ENCODE measurements at places on chromosomes 2 and 18.

DNA sequence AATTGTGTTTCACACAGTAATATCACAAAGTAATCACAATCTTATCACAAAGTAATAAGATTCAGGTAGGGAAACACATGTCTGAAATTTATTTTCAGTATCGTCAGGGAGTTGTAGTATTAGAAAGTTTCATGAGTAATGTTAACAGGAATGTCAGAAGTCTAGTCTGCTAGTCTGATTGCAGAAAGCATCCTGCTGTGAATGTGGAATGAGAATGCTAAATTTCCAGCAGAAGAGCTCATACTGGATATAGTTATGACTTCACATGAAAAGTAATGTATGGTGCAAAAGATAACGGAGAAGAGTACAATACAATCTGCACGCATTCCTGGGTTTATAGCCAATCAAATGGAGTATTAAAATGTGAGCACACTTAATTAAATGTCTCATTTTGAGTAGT, 494.7 kb upstream of the SETBP1 start:
- no peak for DNase-seq

GRCh38 chr18:25929787-25930186, 160.6 kb downstream of the SS18 start:
- no peak for DNase-seq

DNA sequence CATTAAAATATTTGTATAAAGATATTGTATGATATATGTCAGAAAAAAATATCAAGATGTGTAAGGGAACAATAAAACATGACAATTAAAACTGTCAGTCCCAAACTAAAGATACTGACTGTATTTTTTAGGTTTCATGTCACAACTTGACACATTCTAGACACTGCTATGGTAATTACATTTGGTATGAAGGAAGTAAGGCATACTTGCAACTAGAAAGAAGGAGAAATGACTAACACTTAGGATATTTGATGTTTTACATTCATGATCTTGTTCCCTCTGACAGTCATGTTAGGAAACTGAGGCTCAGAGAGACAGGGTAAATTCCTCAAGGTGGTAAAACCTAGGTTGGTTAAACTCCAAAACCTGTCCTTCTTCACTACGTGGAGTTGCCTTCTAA, 68.3 kb downstream of the TMEFF2 start:
- DNase-seq, result no peak

DNA sequence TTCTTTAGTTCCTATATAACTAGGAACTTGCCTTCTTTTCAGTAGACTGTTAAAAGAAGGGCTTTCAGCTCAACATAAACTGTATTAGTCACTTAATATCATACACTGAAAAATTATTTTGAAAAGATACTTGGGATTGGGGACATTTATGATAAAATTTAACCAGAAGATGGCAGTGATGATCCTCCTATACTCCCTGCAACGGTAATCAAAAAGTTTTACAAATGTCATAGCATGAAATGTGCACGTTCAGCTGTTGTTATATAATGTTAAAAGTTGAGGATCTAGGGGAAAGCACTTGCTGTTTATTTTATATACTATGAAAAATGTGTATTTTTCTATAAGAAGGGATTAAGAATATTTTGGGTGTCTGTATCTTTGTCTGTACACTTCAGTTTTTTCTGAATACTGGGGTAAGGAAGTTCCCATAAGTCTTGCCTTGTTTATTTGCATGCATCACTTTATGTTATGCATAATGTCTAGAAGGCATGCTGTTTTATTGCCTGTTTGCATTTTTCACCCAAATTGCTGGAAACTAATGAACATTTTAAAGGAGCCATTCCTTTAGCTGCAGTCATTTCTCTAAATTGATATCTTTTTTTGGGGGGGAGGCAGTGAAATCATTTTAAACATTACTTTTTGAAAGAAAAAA, 19.0 kb downstream of the DYNC1I2 start:
- DNase-seq, result no peak

- peak; percentile 11 for DNase-seq
Observed at GRCh38 chr2:158894078-158894477, 74.4 kb upstream of the TANC1 start.

GRCh38 chr2:12733846-12734245, 17.1 kb downstream of the TRIB2 start:
- DNase-seq, result no peak

GRCh38 chr2:4077017-4077416, 373.6 kb downstream of the DCDC2C start:
- DNase-seq, result no peak

- DNase-seq, result no peak
Observed at GRCh38 chr18:10453806-10454680, at the start of gene APCDD1. APCDD1 (plus strand) TSS chr18:10454635; CDS start chr18:10454982, 347 bp downstream.

- no peak for DNase-seq
Observed at GRCh38 chr2:81576713-81577112, 1272.2 kb upstream of the LRRTM1 start.

DNA sequence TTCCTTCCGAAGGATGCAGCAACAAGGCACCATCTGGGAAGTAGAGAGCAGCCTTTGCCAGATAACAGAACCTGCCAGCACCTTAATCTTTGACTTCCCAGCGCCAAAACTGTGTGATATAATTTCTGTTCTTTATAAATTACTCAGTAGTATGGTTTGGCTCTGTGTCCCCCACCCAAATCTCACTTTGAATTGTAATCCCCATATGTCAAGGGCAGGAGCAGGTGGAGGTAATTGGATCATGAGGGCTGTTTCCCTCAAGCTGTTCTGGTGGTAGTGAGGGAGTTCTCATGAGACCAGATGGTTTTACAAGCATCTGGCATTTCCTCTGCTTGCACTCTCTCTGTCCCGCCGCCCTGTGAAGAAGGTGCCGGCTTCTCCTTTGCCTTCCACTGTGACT, 899.9 kb downstream of the TRIB2 start:
- no peak for DNase-seq

DNA sequence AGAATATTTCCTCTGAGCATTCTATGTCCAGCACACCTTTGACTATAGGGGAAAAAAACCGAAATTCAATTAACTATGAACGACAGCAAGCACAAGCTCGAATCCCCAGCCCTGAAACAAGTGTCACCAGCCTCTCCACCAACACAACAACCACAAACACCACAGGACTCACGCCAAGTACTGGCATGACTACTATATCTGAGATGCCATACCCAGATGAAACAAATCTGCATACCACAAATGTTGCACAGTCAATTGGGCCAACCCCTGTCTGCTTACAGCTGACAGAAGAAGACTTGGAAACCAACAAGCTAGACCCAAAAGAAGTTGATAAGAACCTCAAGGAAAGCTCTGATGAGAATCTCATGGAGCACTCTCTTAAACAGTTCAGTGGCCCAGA, 79.4 kb upstream of the FAM117B start:
- DNase-seq, result no peak

DNA sequence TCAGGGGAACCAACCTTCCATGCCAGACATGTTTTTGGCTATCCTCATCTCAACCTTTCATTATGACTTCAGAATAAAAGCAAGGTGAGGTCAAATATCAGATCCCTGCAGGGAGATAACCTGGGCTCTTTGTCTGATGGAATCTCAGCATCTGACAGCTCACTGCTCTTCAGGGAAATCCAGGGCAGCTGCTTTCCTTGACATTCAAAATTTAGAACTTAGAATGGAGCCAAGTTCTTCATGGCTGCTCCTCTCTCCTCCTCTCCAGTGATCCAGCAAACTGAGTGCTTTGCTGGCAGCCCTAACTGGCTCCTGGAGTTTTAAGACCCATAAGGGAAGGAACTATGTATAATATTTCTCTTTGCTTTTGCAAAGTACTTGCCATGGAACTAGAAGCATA, 716.3 kb downstream of the TSN start:
- DNase-seq, result no peak

- DNase-seq, result no peak
Observed at GRCh38 chr2:33588232-33588631, 10.9 kb downstream of the FAM98A start.

DNA sequence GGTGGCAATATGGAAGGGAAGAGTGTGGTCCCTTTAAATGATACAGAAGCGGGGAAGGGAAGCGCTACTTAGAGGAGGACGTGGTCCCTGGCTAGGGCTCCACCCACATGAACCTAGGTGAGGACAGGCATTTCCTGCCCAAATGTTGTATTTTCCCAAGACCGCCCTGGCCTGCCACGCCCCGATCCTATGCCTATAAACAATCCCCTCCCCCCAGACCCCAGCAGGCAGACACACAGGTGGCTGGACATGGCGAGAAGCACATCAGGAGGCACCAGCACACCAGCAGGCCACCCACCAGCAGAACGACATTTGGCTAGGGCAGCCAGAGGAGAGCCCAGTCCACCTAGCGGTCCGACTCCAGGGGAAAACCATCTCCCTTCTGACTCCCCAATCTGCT, 47.2 kb downstream of the METTL8 start:
- DNase-seq, result no peak

DNA sequence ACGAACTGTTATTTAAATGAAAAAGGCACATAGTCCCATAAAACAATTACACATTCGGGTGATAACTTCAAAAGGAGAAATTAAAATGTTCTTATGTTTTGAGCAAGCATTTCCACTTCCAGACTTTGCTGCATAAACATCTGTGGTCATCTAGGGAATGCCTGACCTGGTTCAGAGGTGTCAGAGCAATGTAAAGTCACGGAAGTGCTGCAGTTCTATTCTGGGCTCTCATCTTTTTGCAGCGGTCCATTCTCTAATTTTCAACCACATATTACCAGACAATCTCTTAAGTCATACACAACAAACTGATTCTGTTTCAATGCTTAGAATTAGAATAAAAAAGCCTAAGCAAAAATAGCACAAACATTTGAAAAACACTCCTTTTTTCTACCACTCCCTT, 22.0 kb upstream of the PTH2R start:
- DNase-seq, result no peak

- DNase-seq, result no peak
Observed at GRCh38 chr2:209830722-209831465, 59.3 kb downstream of the UNC80 start.

DNA sequence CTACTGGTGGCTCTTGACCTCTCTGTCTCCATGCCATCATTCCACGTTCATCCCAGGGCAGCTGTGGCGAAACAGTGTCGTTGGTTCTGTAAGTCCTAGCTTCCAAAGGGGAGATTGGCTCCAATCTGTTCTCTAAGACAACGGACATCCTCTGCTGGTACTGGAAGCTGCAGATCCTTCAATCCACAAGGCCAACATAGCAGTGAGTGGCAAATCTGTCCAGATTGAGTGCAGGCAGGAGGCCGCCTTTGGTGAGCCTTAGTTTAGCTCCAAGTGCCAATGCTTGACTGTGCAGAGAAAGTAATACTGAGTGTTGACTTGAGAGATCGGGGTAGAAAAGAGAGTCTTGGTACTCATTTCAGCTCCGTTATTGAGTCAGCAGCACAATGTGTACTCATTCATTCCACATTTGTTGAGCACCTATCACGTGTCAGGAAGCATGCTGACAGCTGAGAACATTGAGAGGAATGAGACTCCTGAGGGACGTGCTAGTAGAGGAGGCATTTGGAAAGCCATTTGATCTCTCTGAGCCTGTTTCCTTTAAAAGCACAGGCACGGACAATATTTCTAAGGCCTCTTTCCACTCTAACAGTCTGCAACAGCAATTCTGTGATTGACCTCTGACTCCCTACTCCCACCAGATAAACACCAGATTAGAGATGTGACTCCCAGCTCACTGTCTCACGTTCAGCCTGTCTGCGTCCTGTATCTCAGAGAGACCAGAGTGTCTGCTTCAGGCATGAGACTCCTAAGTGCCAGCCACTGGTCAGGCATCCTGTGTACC, 306.0 kb downstream of the CLIP4 start:
- no peak for DNase-seq

- peak; percentile 66 for DNase-seq
Observed at GRCh38 chr2:113858764-113859163, 31.1 kb upstream of the ACTR3 start.

DNA sequence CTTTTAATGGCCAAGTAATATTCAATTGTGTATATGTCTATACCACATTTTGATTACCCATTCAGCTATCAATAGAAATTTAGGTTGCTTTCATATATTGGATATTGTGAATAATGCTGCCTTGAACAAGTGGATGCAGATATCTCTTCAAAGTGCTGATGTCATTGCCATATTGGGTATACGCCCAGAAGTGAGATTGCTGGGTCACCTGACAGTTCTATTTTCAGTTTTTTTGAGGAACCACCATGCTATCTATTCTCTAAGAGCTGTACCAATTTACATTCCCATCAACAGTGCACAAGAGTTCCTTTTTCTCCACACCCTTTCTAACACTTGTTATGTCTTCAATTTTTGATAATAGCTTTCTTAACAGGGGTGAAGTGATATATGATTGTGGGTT, 306.9 kb downstream of the ZNF516 start:
- DNase-seq, result no peak

- DNase-seq, result peak; percentile 20
Observed at GRCh38 chr2:62217970-62218369, 22.1 kb downstream of the B3GNT2 start.

GRCh38 chr2:41735476-41735875, 312.3 kb upstream of the PKDCC start:
- DNase-seq, result no peak

DNA sequence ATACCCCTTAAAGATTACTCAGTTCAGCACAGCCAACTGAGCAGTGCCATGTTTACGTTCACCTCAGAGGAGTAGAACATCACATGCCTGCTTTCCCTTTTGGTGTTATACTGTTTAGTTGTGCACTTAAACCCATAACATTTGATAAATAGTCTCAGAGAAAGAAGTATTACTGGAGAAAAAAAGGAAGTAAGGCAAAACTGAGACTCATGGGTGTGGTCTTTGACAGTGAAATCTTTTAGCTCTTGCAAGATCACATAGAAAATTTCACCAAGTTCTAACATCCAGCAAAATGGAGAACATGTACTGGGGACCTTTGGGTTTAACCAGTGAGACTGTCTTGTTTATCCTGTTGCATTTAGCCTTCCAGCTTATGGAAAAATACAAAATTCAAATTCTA, 5.6 kb downstream of the TANK start:
- DNase-seq, result no peak

- no peak for DNase-seq
Observed at GRCh38 chr18:24586662-24587360, 126.4 kb downstream of the HRH4 start.

DNA sequence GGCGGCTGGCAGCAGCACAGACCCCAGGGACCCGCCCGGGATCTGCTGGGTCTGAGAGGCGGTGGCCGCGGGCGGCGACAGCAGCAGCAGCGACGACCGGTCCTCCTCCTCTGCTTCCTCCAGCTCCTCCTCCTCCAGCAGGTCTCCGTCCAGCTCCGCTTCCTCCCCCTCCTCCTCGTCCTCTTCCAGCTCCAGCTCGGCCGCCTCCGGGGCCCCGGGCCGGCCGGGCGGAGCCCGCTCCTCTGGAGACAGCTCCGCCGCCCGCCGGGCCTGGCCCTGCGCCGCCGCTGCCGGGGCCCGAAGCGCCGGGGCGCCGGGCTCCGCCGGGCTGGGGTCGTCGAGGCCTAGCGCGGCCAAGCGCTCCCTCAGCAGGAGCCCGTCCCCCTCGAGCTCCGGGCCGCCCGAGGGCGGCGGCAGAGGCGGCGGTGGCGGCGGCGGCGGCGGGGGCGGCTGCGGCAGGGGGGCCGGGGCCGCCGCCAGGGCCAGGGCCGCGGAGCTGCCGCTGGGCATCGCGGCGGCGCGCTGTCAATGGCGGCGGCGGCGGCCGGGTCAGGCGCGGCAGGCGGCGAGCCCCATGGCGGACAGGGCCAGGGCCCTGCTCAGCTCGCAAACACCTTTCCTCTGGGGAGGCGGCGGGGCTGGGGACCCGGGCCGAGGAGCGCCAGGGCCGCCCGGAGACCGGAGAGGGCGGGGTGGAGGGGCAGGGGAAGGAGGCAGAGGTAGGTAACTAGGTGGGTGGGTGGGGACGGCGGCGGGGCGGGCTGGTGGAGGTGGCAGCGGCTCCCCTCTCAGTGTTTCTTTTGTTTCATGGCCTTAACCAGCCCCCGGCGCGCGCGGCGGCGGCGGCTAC, 445 bp downstream of the MEX3C start:
- no peak for DNase-seq

All from AG04450 (cell line).